Activated CD8-positive, alpha-beta memory T cell treated with anti-CD3 and anti-CD28 coated beads for 24 hours (primary cell): ENCODE measurements at places on chromosomes 12 and 14.
A peak's percentile ranks its signal among the peaks of the same experiment; 100 is the strongest.

GRCh38 chr14:57578801-57579200 lies 85.1 kb upstream of the CCDC198 start:
- no peak for DNase-seq

GRCh38 chr14:31659278-31659677 lies 98.1 kb downstream of the NUBPL start:
- DNase-seq, result no peak

DNA sequence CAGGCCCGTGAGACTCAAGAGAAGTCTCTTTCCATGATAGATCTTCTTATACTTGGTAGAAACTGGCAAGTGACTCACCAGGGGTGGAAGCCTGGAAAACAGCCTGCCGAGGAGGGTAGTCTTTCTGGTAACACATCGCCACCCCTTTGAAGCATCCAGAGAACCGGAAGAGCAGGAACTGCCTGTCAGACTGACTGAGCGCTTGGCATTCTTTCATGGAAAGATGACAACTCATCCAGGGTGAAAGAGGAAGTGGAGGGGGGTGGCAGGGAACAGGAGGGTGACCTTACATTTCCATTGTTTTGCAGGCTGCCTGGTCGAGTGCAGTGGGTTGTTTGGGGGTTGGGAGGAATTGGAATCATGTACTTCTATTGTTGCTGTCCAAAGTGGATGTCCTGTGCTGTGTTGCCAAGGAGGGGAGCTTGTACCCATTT lies 34.5 kb downstream of the PRKCH start:
- no peak for DNase-seq

GRCh38 chr12:102812344-102812743 lies 104.7 kb downstream of the PAH start:
- DNase-seq, result no peak

- no peak for DNase-seq
Measured at GRCh38 chr12:28879379-28879778, 269.7 kb upstream of the FAR2 start.

- no peak for DNase-seq
Measured at GRCh38 chr12:28442101-28442500, 251.8 kb downstream of the CCDC91 start.

- peak; percentile 93 for DNase-seq
Measured at GRCh38 chr12:122078141-122079032, at the start of gene MLXIP. TSS of gene MLXIP (plus strand) at chr12:122078756. CDS start at chr12:122078854, 98 bp downstream.

- no peak for DNase-seq
Measured at GRCh38 chr14:66135831-66136230, 350.3 kb upstream of the CCDC196 start.

DNA sequence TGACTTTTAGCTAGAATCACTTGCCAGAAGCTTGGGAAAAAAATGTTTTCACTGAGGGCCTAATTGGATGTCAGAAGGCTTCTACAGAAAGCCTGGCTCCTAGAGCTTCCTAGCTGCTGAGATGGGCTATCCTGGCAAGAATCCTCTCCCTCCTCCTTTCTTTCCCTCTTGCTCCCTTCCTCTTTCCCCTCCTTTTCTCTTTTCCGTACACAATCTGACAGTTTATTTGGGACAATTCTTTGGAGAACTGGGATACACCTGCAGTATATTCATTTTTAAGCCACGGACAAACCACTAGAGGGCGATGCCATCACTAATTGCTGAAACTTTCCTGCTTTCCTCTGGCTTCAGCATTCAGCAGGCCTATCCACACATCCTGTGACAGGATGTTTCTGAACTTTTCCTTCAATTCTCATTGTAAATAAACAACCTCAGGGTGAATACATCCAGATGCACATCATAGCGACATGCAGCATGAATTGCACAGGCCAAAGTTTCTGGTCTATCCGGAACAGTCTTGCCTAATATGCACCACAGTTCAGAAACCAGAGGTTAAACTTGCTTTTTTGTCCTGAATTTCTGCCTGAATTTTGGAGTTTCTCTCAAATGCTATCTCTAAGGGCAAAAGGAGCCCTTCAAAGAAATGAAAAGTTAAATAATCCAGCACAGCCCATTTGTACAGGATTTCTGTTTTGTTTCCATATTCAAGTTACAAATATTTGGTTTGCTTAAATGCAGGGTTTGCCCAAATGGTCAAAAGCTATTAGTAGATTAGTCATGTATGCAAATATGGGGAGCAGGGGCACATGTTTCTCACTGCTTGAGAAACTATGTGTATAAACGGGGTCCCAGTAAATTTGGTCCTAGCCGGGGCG lies 142.8 kb downstream of the PAWR start:
- no peak for DNase-seq

- DNase-seq, result no peak
Measured at GRCh38 chr12:128573907-128574306, 249.9 kb downstream of the SLC15A4 start.

DNA sequence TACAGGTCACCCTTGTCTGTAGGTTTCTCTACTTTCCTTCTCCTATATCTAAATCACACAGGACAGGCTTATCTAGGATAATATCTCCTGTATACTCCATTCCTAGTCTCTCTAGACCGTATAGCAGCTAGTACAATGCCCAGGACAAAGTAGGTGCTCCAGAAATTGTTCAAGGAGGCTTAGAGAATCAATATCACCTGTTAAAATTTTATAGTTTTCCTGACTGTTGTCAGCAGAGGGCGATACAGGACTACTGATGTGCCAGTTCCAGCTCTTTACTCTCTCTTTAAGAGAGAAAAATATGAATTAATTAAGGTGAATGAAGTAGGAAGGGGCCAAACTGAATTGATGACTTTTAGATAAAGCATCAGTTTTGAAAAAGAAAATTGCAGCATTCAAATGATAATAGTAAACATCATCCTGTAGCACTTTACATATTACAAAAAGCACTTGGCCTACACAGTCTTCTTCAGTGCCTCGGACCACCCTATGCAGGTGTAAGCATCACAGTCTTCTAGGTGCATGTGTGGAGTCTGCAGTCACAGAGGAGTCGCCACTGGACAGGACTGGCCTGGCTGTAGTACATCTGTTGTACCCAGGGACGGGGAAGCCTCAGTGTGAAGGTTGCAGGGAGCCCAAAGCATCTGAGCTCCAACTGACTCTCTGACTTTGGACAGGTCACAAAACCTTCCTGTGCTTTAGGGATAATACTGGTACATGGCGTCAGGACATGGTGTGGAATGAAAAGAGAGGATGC lies 61.9 kb upstream of the MAX start:
- DNase-seq, result no peak

- DNase-seq, result no peak
Measured at GRCh38 chr14:79229383-79229909, 981.9 kb downstream of the DIO2 start.

GRCh38 chr14:100448376-100448775 lies 125.2 kb downstream of the SLC25A47 start:
- DNase-seq, result no peak

DNA sequence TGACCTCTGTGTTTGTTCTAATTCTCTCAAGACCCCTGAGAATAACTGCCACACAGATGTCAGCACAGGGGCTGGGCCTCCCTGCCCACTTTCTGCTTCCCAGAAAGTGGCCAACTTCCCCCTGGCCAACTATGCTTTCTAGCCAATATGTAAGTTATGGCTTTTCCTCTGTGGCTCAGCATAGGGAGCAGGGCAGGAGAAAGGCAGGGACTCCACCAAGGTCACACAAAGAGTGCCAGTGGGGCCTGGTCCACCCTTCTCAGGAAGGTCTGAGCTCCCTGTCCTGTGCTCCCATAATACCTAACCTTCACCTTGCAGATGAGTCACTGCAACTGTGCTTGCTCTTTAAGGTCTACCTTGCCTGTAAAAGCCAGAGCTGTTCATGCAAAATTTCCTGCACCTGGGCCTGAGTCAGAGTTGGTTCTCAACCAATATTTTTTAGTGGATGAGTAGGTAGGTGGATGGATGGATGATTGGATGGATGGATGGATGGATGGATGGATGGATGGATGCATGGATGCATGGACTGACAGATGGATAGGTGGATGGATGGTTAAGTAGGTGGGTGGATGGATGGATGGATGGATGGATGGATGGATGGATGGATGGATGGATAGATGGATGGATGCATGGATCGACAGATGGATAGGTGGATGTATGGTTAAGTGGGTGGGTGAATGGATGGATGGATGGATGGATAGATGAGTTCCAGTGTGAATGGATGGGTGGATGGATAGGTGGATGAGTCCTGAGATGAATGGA lies 64.2 kb downstream of the DIO3 start:
- no peak for DNase-seq

GRCh38 chr12:47963340-47964040 lies at the start of gene TMEM106C:
TSS of gene TMEM106C (plus strand) at chr12:47963596. CDS start at chr12:47964237, 641 bp downstream.
- peak; percentile 95 for DNase-seq

DNA sequence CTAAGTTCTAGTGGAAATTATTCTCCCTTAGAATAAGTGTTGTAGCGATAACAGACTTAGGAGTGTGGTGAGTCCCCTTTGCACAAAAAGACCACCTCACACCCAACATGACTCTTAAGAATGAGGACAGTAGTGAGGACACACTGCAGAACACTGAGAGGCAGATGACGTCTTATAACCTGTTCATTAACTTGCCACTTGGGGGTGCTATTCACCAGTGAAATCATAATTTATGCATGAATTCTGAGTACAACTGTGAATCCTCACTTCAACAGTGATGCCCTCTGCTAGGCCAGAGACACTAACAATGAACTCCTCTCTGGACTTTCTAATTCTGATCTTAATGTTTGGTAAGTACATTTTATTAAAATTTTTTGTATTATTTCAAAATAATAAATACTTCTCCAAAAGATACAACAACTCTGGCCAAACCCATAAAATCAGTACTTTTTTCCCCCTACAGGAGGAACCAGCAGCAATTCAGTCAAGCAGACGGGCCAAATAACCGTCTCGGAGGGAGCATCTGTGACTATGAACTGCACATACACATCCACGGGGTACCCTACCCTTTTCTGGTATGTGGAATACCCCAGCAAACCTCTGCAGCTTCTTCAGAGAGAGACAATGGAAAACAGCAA lies 274.7 kb downstream of the DAD1 start:
- no peak for DNase-seq
